ENCODE measurements at places on chromosomes 7 and 10.

DNA sequence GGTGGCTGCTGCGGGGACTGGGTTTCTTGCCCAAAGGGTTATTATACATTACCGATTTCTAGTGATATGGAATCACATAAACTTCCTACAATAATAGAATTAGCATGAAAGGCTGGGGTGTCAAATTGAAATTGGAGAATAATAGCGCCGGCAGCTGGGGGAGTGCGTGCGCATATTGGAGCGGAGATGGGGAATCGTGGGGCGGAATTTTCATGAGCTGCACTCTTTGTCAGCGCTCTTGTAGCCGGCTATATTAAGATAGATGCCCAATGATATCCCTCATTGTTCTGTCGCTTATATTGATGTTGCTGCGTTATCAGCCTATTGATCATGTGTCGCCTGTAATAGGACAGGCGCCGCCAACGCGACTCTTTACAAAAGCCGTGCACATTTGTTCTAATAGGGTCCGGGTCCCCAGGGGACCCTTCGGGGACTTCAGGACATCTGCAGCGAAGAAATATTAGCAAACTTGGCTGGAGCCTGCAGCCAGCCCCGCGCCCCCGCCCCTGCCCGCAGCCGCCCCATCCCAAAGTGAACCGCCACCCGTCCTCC lies 5.1 kb downstream of the UNCX start:
- DNase-seq: no peak

- DNase-seq: no peak
Observed at GRCh38 chr7:33065981-33066380, 3.4 kb upstream of the NT5C3A start.

DNA sequence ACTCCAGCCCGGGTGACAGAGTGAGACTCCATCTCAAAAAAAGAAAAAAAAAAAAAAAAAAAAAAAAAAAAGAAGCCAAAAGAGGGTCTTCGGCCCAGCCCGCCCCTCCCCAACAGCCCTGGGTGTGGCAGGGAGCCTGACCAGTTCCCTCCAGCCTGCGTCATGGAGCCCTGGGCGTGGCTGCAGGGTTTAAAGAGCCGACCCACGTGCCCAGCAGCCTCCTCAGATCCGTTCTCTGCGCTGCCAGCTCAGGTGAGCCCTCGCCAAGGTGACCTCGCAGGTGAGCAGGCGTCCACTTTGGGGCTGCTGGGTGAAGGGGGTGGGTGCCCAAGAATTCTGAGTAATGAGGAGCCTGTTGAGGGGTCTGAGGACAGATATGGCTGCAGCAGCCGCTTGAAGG lies at the start of gene FXYD4:
Gene FXYD4 (plus strand): TSS at position 219 of the 400 bp plus-strand sequence. CDS start 2,111 bp downstream, outside the sequence.
- DNase-seq: no peak

DNA sequence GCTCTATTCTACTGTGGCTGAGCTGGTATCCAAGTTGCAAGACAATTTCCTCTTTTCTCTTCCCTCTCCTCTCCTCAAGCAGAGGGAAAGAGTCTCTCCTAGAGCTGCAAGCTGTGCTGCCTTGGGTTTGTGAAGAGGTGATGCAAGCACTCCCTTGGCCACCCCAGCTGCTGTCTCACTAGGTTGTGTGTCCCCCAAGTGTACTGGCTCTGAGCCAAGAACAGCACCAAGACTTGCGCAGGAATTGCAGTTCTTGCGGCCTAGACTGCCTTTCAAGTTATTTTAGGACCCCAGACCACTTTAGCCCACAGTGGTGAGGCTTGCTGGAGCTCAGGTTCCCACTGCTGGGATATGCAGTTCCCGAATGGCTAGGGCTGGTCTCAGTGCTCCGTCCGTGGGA lies 411.6 kb downstream of the DPP6 start:
- no peak for DNase-seq

DNA sequence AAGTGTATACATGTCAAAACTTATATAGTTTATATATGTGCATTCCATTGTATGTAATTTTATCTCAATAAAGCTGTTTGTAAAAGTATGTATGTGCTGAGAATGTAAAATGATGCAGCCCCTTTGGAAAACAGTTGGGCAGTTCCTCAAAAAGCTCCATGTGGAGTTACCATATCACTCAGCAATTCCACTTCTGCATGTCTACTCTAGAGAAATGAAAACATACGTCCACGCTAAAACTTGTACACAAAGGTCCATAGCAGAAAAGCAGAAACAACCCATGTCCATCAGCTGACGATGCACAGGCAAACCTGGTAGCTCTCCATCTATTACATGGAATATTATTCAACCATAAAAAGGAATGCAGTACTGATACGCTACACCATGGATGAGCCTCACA lies 8.3 kb upstream of the RGS10 start:
- DNase-seq: no peak

DNA sequence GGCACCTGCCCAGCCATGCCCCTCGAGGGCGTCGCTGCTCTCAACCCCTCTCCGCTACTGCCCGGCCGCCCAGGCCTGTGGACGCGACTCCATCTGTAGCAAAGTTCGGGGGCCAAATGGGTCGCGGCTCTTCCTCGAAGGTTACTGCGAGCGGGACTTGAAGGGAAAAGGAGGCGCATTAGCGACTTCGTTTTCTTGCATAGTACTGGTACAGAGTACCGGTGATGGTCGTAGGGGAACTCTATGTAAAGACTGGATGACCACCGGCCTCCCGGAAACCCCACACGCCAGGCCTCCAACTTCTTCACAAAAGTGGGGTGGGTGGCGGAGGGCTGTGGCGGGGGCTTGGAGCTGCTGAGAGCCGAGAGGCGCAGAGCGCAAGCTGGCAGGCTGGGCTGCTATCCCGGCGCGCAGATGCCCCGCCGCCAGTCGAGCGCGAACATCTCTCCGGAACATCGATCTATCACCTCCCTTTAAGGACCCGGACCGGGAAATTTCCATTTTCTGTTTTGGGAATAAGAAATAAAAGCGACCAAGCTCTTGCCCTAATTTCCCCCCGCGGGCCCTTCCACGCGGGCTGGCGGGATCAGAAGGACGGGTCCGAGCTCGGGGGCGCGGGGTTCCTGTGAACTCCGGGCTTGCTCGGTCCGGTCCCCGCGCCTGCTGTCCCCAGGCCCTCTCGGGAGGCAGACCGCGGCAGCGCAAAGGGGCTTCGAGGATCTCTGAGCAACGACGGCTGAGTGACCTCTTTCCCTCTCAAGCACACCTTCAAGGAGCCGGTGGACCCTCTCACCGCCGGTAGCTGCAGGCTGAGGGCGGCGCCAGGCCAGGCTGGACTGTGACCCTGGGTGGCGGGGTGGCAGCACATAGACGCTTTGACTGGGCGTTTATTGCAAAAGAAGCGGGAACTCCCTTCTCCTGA lies 12.2 kb upstream of the FEZF1 start:
- DNase-seq: no peak

DNA sequence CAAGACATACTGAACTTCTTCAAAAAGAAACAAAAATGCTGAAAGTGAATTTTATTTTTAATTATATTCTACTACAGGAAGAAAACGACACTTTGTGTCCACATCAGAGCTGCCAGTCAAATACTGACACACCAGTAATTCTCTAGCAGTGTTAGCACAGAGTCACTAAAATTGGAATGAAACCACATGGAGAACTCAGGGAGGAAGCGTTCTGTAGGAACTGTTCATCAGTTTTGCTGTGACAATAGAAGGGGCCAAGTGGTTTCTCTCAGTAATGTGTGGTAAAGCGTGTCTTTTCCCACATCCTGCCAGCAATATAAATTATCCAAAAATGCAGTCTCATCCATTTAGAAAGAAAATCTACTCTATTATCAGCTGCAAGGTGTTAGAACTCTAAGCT lies 683.3 kb downstream of the GRM8 start:
- no peak for DNase-seq

DNA sequence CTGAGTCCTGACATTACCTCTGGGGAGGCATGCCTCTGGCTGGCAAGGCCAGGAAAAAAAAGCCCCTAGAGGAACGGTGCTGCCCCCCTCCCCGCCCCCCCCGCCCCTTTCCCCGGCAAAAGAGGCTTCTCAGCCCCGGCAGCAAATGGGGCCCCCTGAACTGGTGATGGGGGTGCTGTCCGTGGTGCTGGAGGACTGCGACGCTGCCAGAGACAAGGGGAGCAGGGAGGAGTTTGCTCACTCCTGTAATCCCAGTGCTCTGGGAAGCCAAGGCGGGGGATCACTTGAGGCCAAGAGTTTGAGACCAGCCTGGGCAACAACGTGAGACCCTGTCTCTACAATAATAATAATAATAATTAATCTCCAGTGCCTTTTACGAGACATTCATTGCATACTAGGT lies 23.7 kb downstream of the SRRM3 start:
- DNase-seq: peak; percentile 15

DNA sequence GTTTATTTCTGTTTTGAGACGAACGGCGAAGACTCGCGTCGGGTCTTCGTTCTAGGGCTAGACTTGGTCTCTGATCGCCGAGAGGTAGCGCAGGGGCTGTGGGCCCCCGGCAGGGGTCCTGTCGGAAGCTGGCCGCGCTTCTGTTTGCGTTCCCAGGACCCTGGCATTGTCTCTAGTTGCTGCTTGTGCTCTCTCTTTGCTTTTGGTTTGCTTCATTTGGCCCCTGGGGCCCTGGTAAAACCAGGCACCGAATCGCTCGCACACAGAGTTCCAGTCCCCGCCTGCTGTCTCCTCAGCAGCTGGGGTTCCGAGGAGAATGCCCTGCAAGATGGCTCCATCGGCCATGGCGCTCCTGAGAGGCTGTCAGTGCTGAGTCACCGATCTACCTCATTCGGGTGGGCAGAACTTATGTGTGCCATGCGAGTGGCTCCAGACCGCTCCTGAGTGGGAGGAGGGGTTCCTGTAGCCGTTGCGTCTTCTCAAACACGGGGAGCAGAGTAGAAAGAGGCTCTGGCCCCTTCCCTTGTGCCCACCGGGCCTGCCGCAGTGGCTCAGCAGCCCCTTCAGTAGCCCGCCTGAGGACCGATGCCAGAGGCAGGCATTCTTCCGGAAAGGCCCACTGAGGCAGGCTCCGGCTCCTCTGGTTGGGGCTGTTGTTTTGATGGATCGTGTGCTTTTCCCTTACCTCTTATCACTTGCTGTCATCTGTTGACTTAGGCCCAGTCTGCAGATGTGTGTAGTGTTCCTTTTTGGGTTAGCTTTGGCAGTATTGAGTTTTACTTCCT lies 826 bp downstream of the CHPF2 start:
- peak; percentile 86 for DNase-seq

DNA sequence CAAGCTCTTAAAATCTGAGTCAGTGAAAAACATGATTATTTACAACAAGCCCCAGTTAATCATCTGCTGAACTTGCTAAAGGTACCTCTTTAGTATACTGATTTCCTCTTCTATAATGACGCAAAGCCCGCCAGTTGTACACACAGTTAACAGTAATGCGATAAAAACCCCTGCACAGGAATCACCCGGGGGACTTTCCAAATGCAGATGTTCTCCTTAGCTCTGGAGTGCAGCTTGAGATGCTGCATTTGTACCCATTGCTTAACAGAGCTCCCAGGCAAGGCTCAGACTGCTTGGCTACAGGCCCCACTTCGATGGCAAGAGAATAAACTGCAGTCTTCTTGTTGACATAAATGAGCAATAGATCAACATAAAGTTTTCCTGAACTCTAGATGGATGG lies 279.6 kb upstream of the HGF start:
- DNase-seq: no peak

- no peak for DNase-seq
Observed at GRCh38 chr7:16816824-16817223, 12.0 kb upstream of the AGR2 start.

DNA sequence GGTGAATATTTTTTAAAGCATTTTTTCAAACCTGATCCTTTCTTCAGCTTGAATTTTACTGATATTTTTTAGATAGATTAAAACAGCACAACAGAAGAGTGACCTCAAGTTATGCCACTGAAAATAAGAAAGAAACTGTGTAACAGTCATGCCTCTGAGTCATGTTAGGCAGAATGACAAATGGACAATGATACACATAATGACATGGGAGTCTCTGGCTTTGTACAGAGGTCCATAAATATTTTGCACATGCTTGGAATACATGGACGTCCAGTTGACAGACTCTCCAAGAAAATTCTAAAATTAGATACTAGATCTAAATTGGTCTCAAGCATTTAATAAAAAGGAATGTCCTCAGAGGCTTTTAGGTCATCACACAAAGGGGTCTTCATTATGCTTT lies 21.9 kb upstream of the SEMA3A start:
- no peak for DNase-seq

GRCh38 chr10:527416-527815 lies 162.1 kb downstream of the DIP2C start:
- no peak for DNase-seq

DNA sequence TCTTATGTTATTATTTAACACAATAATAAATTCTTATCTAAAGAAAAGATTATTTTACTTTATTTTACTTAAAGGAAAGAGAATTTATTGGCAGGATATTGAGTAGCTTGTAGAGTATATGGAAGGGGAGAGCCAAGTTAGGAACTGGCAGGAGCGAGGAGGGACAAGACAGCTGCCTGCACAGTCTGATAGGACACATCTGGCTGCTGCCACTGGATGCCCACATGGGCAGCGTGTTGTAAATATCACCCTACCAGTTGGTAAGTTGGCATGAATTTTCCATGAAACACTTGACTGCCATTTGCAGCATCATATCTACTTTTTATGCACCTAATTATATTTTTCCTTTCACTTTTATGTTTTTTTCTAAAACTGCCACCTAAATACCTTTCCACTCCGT lies 19.6 kb downstream of the SRI start:
- no peak for DNase-seq

DNA sequence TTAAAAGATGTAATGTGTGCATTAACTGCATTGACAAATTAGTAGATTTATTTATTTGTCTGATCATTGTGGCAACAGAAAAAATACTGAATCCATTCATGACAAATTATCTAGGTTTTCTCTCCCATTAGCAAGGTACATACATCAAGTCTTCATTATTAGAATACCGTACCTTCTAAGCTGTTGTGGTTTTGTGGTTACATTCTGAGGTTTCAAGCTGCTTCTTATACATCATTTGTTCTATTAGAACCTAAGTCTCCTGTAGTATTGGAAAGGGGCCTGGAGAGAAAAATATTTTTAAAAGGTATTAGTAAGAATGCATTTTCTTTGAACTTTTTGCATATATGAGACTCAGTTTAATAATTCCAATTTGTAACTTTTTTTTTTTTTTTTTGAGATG lies 26.3 kb upstream of the CACNB2 start:
- no peak for DNase-seq

DNA sequence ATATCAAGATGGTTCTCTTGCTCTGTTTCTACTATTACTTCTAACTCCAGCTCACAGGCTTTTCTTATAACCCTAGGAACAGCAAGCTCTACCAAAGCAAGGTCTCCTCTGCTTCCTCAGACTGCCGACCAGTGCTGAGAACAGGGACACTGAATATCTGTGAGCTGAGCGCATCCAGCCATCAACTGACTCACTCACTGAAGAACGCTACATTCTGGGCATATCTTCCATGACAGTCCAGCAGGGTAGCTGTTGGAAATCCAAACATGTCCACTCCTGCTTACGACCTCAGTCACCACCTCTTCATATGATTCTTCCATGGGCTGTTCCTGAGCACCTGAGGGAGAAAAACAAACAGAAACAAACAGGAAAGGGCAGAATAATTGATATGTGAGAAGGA lies 2.8 kb downstream of the ZNF32 start:
- no peak for DNase-seq

DNA sequence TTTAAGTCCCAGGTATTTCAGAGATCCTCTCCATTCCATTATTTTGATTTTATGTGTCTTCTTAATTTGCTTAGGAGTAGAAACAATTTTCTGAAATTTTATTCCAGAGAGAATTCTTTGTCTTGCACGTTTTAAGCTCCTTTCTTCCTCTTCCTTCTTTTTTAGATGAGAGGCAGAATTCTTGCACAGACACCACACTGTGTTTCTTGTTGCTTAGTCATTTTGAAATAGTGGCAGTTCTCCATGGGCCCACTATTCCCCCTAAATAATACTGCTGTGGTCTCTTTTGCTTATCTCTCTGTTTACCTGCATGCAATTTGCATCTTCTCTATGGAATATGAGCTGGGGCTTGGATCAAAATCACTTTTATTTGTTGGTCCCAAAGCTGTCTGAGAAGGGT lies 54.3 kb upstream of the WAC start:
- no peak for DNase-seq

Data from endothelial cell of umbilical vein (primary cell).